ENCODE measurements at places on chromosomes 4 and X.

DNA sequence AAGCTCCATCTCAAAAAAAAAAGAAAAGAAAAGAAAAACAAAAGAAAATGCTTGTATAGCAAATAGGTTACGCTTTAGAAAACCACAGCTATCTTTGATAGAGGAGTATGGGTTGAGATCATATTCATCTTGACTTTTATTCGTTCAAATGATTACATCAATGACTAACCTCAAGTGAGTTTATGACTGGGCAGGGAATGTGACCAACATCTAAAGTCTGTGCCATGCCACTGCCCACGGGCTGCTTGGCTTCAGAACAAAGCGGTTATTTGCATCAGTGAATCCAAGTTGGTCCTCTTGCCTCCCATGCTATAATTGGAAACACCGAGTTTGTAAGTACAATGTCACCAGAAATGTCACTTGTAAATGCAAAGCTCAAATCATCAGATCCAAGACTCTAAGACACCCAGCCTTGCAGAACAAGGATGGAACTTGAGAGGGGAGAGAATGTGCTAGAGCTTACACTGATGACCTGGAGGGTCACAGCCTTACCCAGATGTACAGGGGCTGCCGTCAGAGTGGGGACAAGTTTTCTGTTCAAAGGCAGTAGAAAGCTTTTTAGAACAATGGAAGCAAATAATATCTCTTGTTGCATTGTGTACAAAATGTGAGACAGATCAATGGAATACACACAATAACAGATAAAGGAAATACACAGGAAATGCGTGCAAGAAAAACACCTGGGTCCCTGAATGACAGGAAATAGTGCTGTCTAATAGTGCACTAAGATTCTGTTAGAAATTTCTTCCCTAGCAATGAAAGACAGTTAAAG is 8.4 kb upstream of the OPN1LW start:
- DNase-seq: no peak

- DNase-seq: peak; percentile 88
Observed at GRCh38 chr4:898869-899555, 33.1 kb downstream of the GAK start.

DNA sequence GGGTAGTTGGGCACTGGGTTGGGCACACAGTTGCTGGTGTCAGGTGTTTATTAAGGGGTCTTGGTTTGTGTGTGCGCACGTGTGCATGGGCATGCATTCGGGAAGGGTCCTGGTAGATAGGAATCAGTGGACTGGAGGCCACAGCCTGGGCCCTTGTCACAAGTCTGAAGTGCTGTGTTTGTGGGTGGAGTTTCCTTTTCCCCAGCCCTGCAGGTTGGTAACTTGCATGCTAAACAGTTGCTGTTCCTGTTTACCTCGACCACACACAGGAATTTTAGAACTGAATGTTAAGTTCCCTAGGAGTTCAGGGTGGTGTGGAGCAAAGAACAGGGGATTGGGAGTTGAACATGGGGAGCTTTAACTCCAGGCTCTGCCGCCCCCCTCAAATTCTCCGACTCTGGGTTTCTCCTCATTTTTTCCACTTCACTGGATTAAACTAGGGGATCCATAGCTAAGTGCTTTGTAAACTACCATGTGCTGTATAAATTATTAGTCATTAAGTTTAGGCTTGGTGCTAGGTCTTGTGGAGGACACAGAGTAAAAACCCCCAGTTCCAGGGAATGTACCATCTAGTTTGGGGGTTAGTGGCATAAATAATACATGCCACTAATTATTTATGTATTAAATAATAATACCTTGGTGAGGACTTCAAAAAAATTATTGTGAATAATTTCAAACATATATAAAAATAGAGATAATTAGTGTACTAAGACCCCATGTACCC is 49.0 kb downstream of the STARD8 start:
- no peak for DNase-seq

- DNase-seq: no peak
Observed at GRCh38 chr4:113750734-113751133, 10.8 kb downstream of the CAMK2D start.

DNA sequence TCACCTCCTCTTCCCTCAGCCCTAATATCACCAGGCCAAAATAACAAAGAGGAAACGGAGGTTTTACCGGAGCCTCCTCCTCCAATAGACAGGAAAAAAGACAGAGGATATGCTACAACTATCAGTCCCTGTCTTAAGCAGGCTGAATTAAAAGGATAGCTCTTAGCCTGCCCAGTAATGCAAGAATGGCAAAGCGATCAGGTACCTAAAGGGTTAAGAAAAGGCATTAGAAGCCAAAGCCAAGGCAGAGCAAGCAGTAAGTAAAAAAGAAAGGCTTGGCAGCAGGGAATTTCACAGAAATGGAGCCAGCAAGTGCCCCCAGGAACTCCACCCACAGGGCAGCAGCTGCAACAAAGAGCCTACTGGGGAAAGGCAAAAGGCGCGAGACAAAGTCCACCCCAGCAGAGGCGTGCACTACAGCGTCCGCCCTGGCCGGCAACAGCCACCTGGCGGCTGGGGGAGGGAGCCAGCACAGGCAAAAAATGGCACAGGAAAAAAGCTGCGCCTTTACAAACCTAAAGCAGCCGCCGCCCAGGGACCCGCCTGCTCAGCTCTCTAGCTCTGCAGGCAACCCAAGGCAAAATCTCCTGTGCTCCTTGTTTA is 220.6 kb upstream of the ZC4H2 start:
- DNase-seq: peak; percentile 16

DNA sequence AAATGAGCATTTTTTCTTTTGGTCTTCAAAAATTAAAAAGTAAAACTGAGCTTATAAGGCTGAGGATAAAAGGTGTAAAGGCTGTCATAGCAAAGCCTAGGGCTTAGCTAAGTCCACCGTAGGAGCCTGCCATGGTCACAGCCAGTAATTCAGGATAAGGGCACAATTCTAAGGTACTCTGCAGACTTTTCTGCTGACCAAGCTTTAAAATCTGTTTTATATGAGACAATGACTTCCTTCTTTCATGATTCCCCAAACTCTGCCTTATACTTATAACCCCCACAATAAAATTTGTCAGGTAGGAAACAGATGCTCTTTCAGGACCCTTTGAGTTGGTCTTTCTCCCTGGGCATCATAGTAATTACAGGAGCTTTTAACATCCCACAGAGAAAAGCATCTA is 138.5 kb downstream of the COL4A6 start:
- no peak for DNase-seq

DNA sequence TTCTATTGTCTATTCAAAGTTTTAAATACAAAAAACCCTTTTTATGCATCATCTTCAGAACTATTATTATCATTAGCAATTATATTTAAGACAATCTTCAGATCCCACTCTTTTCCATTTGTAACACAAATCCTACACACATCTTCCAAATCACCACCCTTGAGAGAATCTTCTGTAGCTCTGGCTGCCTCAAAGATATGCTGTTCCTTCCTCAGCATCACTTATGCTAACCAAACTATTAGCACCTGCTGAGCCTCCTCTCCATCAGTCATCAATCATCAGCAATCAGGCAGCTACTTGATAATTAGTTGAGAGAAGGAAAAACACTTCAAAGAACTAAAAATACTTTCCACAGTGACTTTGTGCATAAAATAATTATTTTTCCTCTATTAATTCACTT is 1082.2 kb downstream of the C4orf33 start:
- DNase-seq: no peak

DNA sequence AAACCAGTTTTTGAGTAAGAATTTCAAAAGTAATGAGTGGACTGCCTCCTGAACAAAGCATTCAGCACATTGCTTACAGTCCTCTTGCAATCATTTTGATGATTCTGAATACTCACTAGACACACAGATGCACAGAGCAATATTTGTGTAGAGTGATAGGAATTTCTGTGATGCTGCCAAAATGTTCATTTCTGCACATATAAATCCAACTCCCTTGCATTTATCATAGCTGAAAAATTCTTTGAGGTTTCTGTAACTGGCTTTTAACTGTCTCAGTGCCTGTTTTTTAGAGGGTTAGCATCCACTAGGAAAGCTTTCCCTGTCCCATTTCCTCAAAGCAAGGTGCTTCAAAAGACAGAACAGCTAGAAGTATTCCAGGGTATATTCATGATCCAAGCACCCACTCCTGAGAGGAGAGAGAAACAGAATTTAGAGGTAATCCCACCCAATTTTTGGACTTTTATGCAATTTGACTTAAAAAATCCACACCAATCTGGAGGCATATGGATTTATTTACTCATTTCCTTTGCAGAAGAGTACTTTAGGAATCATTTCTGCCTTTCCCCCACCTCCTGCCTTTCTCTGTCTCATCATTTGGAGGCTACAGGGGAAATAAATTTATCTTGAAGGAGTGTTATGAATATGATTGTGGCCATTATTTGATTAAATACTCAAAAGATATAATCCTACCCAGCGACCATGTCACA is 234.5 kb upstream of the SLIT2 start:
- no peak for DNase-seq

DNA sequence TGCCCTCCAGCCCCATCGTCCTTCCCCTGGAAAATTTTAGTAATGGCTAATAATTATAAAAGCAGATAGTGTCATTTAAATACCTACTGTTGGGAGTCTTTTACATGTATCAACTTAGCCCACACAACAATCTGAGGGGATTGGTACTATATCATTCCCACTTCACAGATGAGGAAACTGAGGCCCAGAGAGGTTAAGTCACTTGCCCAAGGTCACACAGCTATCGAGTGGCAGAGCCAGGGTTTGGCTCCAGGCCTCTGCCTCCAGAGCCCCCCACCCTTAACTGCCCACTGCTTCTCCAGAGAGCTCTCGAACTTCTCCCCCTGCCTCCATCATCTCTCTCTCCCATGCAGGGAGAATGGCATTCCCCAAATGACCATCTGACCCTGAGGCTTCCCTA is 7.4 kb downstream of the C4orf50 start:
- no peak for DNase-seq

DNA sequence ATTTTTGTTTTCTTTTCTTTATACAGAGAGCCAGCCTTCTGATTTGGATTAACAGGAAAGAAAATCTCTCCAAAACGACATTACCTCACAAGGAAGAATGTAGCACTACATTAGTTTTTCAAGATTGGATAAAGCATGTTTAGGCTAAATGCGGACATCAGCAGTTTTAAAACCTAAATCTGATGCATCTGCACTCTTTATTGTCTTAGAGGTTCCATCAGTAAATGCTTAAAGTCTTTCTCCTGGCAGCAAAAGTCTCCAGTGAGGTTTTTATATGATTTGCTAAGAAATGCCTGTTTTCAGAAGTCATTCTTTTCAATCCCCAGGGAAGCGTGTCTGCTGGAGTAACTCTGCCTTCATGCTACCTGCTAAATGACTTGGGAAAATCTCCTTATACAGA is 912.9 kb upstream of the INTU start:
- no peak for DNase-seq

DNA sequence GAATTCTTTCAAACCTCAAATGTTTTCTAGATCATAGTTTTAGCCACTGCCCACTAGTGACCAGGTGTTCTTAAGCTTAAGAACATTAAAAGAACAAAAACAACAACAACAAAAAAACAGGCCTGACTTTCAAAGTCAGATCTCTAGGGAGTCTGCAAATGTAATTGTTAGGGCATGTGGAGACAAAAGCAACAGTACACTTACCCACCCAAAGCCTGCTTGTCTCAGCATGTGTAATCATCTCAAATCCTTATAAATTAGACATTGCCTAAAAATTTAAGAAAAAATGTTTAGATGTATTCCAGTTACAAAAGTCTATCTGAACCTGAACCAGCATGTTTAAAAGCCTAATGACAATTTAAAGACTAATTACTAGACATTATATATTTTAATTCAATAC is 79.9 kb downstream of the SLC7A11 start:
- DNase-seq: no peak

GRCh38 chrX:47283015-47283771 is 50.4 kb downstream of the USP11 start:
- DNase-seq: peak; percentile 64

DNA sequence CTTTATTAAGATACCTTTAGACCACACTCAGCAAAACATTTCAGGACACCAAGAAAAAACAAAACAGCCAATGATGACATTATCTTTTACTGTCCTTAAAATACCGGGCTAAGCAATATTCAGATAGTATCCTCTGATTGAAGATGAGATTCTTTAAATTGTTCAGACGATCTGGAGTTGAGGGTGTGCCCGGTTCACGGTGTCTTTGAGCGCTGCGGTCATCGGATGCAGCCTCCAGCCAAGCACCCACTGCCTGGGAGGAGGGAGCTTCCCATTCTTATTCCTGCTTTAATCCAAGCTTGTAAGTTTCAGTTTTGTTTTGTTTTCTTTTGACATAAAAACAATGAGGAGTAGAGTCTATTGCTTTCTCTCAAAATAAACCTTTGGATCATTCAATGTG is 14.1 kb downstream of the FAM149A start:
- DNase-seq: no peak

GRCh38 chr4:187268940-187269339 is 545.3 kb upstream of the FAT1 start:
- DNase-seq: no peak

GRCh38 chrX:140501940-140502468 is 2.9 kb downstream of the SOX3 start:
- DNase-seq: no peak

- DNase-seq: no peak
Observed at GRCh38 chrX:16643176-16643575, 6.8 kb upstream of the S100G start.

GRCh38 chr4:185235843-185236503 is 26.6 kb downstream of the SNX25 start:
- DNase-seq: no peak

- no peak for DNase-seq
Observed at GRCh38 chr4:72457158-72457557, 111.9 kb downstream of the ADAMTS3 start.

GRCh38 chr4:174749091-174749490 is 80.0 kb downstream of the GLRA3 start:
- no peak for DNase-seq

DNA sequence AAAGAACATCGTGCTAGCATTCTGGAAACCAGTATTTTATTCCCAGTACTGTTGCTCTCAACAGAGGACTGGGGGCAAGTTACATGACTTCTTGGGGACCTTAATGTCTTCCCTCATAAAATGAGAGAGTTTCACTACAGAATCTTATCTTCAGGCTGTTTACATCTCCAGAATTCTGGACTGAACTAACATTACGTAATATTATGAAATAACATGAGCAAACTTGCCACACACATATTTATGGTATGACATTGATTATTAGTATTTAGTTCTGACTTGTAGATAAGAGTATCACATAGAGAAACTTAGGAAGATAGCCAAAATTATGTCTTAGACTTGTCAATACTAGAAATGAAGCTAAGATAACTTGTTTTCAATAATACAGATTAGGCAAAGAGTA is 68.0 kb downstream of the NFKB1 start:
- DNase-seq: no peak

DNA sequence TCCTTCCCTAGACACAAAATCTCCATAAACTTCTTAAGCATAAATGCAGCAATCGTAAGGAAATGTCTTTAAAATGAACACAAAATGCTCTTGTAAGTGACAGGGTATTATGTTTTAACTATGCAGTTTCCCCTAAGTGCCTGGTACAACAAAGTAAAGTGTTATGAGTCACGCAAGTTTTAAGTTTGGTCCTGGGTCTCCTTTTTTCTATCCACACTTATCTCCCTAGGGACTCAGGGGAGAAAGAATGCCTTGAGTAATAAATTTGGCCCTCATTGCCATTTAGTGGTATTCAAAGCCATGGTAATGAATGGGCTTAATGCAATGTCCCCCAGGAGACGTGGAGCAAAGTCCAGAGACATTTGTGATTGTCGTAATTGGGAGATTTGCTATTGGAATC is 149.1 kb downstream of the MAGEB17 start:
- DNase-seq: no peak

GRCh38 chr4:169984745-169985144 is 41.5 kb downstream of the MFAP3L start:
- no peak for DNase-seq
